LoVo (cell line): ENCODE measurements at places on chromosomes 2 and 18.

- no peak for DNase-seq
Observed at GRCh38 chr2:54446625-54447024, 9.5 kb upstream of the SPTBN1 start.

DNA sequence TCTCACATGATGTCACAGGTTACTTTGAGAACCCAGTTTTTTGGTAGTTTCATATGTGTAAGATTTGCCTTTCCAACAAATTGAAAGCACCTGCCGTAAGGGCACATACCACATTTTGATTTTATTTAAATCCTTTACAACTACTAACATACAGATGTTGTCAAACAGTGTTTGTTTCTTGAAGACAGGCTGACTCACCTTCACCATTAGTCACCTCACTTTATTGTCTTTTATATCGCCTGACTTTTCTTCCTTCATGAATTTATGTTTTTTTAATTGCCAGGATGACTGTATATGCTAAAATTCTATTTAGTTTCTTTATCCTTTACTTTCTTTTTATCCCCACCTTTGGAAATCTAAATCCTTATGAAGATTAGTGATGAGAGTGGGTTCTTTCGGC is 886.7 kb downstream of the SUCLG1 start:
- DNase-seq, result peak; percentile 48

GRCh38 chr2:219569041-219569440 is 2.3 kb downstream of the OBSL1 start:
- no peak for DNase-seq

- peak; percentile 79 for DNase-seq
Observed at GRCh38 chr2:231786177-231786916, at the start of gene COPS7B. Gene COPS7B, plus strand, starts transcription at chr2:231786445. Its CDS starts 2,126 bp downstream, at chr2:231788571.

GRCh38 chr18:3498698-3499471 is 48.9 kb downstream of the TGIF1 start:
- no peak for DNase-seq

GRCh38 chr18:76568731-76569130 is 73.7 kb upstream of the ZNF516 start:
- DNase-seq, result no peak

DNA sequence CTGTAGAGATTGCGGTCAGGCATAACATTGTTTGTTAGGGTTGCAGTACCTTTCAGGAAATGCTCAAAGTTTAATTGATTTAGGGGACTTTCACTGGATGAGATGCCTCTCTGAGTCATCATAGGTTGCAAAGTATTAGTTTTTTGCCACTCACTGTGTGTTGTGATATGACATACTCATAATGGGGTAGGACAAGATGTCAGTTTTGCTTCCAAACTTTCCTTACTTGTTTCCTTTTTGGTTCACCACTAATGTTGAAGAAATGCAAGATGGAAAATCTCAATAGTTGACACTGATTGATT is 35.0 kb upstream of the PTH2R start:
- no peak for DNase-seq

DNA sequence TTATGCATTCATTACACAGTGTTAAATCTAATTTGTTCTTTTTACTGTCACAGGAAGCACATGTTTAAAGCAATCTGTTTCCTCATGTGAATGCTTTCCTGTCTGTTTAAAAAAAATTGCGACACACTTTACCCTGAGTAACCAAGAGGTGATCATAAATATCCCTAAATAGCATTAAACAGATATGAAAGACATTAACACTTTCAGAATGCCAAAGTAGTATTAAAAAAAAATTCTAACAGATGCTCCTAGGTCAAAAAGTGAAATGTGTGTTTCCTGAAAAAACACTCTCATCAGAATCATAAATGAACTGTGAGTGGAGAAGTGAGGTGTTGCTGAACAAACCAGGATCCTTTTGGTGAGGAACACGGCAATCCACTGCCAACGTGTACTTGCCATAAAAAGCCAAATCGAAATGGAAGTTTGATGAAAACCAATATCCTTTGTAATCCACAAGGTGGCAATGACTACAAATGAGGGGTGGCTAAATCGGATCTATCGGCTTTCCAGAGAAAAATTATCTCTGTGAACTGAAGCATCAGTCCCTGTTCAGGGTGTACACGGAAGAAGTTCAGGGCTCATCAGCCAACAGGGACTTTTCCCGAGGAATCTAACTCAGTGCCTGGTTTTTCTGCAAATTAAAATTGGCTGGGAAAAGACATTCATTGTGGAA is 248.9 kb downstream of the TCF4 start:
- no peak for DNase-seq

DNA sequence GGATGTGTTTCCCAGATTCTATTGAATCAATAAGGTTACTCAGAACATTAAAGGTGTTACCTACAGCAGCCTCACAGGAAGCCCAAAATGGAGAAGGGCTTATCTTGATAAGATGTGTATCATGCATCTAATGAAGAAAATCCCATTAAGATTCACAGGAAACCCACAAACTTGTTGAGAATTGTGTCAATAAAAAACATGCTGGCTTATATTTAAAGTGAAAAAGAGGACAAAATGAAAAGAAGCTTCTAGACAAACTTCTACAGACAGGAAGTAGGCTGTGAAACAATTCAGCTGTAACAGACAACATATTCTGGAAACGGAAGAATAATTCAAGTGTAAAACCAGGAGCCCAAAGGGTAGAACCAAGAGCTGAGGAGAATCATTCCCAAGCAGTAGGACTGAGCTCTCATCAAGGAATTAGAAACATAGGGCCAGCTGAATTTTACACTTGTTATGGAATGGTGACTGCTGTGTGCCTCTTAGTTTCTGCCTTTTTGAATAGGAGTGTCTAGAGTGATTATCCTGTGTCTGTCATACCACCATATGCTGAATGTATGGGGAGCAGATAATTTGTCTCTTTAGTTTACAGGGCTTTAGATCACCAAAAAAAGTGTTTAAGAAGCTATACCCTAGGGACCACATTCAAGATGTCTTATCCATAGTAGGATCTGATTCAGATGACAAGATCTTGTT is 9.6 kb downstream of the IMMT start:
- no peak for DNase-seq

- no peak for DNase-seq
Observed at GRCh38 chr2:36362291-36362690, 6.7 kb downstream of the CRIM1 start.
